ENCODE measurements at places on chromosomes 7 and 10.

GRCh38 chr10:16187161-16187560 lies 249.6 kb upstream of the PTER start:
- DNase-seq, result no peak

DNA sequence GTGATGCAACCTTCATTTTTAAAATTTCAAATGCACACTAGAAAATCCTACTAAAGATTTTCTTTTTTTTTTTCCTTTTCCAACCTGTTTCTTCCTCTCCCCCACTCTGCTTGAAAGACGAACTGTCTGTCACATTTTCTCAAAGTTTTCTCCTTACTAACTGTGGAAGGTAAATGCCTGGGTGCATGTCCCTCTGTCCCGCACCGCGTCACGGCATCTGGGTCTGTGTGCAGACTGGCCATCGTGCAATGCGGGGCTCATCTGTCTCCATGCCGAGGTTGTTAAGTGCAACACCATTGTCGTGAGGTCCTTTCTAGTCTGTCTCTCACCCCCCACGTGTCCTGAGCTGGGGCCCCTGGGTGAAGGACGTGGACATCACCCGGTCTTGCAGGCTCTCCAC lies 28.4 kb downstream of the PFKFB3 start:
- no peak for DNase-seq

DNA sequence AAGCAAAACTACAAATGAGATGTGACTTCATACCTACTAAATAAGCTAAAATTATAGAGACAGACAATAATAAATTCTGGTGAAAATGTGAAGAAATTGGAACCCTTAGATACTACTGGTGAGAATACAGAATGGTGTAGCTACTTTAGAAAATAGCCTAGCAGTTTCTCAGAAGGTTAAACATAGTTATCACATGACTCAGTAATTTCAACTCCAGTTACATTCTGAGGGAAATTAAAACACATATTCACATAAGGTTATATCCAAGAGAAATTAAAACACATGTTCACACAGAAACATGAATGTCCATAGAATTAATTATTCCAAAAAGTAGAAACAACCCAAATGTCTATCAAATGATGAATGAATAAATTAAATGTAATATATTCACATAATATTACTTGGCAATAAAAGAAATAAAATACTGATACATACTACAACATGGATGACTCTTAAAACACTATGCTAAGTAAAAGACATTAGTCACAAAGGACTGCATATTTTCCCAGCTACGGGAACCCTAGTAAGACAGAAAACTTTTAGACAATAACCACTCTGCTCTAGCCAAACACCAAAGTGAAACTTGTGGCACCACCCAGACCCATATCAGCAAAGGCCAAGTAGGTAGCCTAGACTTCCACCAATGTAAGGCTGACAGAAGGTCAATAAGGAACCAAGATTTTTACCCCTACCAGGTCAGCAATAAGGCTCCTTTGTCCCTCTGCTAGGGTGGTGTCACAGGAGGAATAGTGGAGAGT lies 25.1 kb downstream of the SLC25A40 start:
- DNase-seq, result no peak

DNA sequence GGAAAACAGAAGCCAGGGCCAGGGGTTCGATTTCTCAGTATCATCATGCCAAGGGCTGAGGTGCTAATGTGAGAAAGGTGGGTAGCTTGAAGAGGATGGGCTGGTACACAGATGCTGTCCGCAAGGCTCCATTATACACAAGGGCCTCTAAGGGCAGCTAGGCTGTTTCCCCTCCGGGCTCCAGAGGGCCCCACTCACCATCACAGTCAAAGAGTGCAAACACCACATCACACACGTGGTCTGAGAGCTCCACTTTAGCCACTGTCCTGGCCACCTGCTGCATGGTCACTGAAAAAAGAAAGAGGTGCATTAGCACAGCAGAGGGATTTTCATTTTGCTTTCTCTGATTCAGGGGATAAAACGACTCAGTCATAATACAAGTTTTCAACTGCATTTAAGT lies 20.9 kb upstream of the DNAJB12 start:
- DNase-seq, result no peak

- DNase-seq, result no peak
Observed at GRCh38 chr10:78197628-78198272, 164.1 kb downstream of the RPS24 start.

Measured in renal cortical epithelial cell (primary cell).